Calu3 (cell line): ENCODE measurements at places on chromosomes 5 and 9.

- DNase-seq = no peak
These were observed 375.1 kb downstream of the TMEM167A start for GRCh38 chr5:82702046-82702445.

DNA sequence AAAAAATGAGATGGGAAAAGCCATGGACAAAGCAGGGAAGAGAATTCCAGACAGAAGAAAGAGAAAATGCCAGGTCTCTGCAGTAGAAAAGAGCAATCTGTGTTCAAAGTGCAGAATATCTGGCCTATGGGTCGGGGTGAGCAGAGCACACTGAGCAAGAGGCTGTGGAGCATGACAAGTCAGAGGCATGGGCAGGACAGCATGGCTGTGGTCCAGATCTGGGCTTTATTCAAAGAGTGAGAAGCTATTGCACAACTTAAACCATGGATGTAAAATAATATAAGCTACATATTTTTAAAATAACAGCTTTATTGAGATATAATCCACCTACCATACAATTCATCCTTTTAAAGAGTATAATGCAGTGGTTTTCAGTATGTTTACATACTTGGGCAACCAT is 133.1 kb upstream of the SPDL1 start:
- no peak for DNase-seq

DNA sequence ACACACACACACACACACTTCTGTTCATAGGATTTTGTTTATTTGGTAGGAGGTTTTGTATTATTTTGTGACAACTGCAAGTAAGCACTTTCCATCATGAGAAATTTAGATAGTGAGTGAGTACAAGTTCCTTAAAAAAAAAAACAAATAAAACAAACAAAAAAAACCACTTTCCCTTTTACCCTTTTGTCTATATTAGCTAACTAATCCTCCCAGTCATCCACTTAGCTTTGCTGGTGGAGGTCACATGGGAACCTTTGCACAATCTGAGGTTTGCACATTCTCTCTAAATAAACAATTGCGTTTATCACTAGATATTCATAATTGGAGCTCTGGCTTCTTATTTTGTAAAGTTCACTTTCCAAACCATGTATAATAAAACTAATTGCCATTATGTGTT is 6.8 kb downstream of the ITGA1 start:
- DNase-seq = no peak

- DNase-seq = no peak
These were observed 30.7 kb downstream of the NFIB start for GRCh38 chr9:14283276-14283675.

DNA sequence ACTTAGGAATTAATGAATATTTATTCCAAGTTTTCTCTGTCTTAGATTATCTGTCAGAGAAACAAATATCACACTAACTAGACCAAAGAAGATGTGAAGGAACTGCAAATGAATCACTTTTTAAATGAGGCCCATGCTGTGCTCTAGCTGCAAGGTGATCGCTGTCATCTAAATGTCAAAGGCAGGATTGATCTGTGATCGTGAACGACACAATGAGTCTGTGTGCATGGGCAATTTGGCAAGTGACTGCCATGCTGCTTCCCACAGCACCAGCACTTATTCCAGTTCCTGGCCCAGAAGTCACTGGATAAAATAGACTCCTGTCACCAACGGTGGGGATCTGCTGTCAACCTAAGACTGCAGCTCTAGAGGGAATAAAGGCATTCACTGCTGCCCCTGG is 141.2 kb downstream of the TRIM36 start:
- no peak for DNase-seq

DNA sequence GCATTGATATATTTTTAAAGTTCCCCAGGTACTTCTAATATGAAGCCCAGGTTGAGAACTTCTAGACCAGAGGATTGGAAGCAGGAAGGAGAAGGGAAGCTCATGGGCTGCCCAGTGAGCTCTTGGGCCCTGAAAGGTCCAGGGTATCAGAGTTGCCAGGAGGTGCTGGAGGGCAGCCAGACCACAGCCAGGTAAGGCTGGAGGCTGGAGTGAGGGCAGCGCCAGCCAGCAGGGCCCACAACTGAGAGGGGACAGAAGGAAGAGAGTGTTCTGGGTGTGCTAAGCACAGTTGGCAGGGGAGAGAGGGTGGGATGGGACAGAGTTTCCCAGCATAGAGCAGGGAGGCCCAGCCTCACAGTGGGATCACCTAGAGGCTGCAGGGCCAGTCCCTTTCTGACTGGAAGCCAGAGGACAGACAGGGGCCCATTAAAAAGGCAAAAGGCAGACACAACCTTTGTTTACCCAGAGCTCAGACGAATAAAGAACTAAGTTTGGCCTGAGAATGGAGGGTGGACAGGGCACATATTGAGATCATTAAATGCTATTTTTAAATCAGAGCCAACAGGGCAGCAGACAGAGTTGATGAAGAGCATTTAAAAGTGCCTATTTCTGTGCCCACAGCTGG is 94.9 kb downstream of the PDE8B start:
- no peak for DNase-seq

DNA sequence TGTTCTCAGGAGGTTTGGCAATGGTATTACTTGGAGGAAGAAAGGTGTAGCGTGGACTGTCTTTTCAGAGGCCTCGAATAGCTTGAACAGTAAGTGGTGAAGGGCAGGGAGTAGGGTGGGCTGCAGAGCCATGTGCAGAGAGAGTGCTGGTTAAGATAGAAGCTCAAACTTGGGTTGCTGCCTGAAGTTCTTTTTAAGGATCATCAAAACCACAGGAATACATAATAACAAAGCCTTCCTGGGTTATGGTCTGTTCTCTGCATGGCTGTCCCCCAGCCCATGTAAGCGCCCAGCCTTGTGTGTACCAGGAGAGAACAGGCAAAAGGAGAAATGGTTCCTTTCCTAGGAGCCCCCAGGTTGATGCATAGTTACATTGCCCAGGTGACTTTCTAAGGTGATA is 43.9 kb downstream of the RCL1 start:
- DNase-seq = no peak

DNA sequence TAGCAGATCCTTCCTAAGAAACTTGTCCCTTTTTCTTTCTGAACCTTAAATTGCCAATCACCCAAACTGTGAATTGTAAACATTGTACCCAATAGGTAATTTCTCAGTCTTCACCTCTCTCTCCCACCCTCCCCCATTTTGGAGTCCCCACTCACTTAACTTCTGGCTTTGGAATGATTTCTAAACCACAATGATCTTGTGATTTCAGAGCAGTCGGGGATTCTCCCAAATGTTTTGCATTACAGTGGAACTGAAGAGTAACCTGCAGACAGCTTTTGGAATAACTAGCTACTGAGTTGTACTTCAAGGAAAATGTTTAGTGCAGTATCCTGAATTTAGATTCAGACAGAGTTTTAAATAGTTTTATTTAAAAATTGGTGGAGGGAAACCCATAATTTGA is 19.2 kb downstream of the SLC27A6 start:
- DNase-seq = no peak

DNA sequence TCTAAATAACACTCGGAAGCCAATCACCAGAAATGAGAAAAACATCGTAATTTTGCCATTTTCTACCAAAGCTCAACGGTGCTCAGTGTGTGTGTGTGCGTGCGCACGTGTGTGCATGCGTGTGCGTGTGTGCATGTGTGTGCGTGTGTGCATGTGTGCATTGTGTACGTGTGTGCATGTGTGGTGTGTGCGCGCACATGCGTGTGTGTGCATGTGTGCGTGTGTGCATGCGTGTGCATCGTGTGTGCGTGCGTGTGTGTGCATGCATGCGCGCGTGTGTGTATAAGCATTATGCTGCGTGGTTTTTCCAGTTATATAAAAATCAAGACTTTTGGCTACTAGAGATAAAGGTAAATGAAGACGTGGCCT is 165.0 kb downstream of the DAB2IP start:
- DNase-seq = no peak

- DNase-seq = no peak
These were observed 13.6 kb downstream of the ARRDC3 start for GRCh38 chr5:91369480-91369879.

- DNase-seq = no peak
These were observed 18.0 kb upstream of the FBP2 start for GRCh38 chr9:94611638-94612068.

- no peak for DNase-seq
These were observed 312.9 kb upstream of the PRR16 start for GRCh38 chr5:120151181-120151580.

- no peak for DNase-seq
These were observed 58.7 kb upstream of the CTSL start for GRCh38 chr9:87667164-87667738.

DNA sequence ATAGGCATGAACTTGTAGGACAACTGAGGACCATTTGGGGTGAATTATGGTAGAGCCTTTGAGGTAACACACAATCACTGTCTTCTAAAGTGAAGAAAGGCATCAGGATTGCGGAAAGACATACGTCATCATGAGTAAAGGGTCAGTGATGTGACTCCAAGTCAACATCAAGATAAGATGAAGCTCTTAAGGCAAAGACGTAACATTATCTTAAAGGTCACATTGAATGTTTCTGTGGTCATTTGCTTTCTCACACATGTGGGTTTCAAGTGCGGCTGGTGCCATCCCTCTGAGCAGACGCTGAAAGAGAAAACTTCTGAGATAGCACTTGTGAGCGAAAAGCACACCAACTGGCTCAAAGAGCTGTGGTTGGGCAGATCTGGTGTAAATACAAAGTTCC is 63.3 kb upstream of the GRAMD2B start:
- DNase-seq = no peak

DNA sequence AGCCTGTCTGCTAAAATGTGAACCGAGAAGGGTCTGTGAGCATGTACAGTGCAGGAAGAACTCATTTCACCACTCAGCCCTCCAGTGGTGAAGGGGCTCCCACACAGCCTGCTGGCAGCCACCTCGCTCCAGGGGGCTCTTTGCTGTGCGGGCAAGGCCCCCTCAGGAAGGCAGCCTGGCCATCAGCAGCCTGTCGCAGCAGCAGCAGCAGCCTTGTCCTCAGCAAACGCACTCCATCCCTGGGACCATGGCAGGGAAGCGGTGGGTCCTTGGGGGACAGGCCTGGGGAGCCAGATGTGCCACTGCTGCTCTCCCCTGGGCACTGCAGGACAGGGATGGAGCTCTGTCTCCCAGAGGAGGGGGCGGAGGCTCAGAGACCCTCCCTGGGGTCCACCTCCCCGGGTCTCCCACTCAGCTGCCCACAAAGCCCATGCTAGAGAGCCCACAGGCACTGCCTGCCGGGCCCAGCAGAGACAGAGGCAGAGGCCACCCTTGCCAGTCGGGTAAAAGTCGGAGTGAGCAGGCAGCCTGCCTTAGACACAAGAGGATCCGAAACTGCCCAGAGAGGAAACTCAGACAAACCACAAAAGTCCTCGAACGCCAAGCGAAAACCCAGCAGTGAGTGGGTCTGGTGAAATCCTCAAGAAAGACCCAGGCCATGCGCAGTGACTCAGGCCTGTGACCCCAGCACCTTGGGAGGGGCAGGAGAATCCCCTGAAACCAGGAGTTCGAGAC is 8.0 kb downstream of the BRD3 start:
- DNase-seq = no peak

- no peak for DNase-seq
These were observed 39.1 kb upstream of the UGT3A2 start for GRCh38 chr5:36105819-36106218.

DNA sequence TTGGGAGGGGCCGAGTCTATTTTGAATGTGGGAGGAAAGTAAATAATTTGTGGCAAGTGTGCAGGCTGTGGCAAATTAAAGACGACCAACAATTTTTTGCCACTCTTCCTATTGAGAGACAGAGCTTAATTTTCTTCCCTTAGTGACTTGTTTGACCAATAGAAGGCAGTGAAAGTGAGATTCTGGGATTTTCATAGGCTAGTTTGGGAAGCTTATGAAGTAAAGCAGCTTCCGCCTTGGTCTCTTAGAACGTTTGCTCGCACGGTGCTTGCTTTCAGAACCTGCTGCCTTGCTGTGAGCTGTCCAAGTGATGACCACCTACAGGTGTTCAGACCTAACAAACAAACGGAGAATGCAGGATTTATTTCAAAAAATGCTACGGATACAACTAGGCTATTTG is 6.7 kb upstream of the OR1N2 start:
- DNase-seq = no peak

DNA sequence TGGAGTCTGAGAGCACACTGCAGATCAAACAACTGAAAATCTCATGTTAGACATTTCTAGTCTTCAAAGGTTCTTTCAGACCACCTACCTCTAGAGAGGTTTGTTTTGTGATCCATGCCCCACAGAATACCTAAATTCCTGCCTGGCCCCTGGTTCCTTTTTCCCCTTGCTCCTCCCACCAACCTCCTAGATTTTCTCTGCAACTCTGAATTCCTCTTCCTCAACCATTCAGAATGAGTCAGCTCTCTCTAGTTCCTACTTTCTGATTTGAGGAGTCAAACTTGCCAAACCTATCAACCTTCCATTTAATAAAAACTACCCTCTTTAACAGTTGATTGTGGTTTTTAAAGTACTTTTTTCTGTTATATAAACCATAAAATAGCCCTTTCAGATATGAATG is 83.2 kb upstream of the ZNF462 start:
- no peak for DNase-seq

DNA sequence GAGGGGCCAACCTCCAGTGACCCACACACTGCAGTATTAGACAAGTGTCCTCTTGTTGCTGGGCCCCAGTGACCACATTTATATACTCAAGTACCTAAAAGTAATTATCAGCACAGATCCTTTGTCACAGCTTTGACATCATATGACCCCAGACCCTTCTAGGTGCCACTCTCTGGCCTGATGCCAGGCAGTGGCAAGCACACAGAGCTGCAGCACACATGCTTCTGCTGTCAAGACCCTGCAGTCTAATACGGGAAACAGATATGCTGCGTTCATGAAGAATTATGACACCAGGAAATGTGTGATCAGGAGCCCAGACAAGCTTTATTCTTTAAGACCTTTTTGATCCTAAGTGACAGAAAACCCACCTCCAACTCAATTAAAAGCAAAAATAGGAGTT is 63.8 kb upstream of the AFAP1L1 start:
- DNase-seq = no peak

GRCh38 chr5:170313344-170313743 is 15.8 kb upstream of the LCP2 start:
- DNase-seq = no peak

GRCh38 chr9:92165484-92165883 is 50.3 kb upstream of the SPTLC1 start:
- no peak for DNase-seq

GRCh38 chr9:27537756-27538155 is 8.1 kb upstream of the MOB3B start:
- DNase-seq = no peak

DNA sequence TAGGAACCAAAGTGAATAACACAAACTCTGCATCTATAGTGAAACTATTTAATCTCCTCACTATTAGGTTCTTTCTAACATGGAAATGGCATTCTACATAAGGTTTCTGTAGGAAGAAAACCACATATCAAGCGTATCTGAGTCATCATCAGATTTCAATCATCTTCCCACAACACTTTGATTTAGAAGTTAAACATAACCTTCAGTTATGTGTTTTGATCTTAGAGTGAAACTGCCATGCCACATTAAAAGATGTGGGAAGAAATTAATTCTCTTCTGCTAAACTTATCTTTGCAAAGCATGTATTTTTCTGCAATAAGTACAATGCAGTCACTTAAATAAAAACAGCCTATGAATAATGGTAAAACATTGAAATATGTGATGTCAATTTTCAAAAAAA is 55.0 kb downstream of the MEF2C start:
- no peak for DNase-seq

GRCh38 chr5:159207686-159208513 is 1.5 kb downstream of the RNF145 start:
- DNase-seq = peak; percentile 76

- no peak for DNase-seq
These were observed 132.0 kb downstream of the FAM174A start for GRCh38 chr5:100667161-100667630.

- DNase-seq = no peak
These were observed 142.5 kb downstream of the DENND1A start for GRCh38 chr9:123787416-123787815.

- DNase-seq = peak; percentile 5
These were observed 206.7 kb downstream of the FAM114A2 start for GRCh38 chr5:153831973-153832372.
